ENCODE measurements at places on chromosomes 7 and 10.

- DNase-seq: no peak
Measured at GRCh38 chr7:70726294-70726693, 405.6 kb upstream of the GALNT17 start.

- DNase-seq: no peak
Measured at GRCh38 chr7:3650844-3651243, 349.8 kb downstream of the SDK1 start.

GRCh38 chr10:131728286-131729228 is 172.3 kb upstream of the PPP2R2D start:
- DNase-seq: no peak

- DNase-seq: no peak
Measured at GRCh38 chr7:95478272-95479037, 7.3 kb upstream of the ASB4 start.

DNA sequence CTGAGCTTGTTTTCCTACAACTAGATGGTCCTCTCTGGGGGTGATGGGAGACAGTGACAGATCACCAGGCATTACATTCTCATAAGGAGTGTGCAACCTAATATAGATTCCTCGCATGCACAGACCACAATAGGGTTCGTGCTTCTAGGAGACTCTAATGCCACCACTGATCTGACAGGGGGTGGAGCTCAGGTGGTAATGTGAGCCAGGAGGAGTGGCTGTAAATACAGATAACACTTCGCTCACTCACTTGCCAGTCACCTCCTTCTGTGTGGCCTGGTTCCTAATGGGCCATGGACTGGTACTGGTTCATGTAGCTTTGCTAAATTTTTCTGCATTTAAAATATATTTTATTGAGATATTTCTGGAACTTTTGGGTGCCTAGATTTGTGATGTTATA is 202.3 kb upstream of the ZNF32 start:
- DNase-seq: no peak

DNA sequence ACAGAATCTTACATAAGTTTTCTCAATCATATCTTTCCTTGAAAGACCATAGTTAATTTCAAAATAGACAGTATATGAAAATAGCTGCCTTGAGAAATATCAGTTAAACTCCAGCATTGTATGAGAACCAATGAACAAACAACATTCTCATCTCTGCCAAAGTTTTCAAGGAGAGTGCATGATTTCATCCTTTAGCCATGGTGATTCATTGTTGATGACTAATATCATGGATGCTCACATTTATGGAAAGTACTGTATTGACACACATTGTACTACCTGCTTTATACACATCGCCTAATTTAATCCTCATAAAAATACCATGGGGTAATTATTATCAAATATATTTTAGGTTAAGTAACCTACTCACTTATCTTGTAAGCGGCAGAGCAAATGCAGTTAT is 250.3 kb downstream of the CNTNAP2 start:
- no peak for DNase-seq

- no peak for DNase-seq
Measured at GRCh38 chr7:51060536-51060935, 256.1 kb downstream of the COBL start.

- DNase-seq: no peak
Measured at GRCh38 chr10:21494191-21495001, 31.1 kb downstream of the SKIDA1 start.

GRCh38 chr10:106696239-106696638 is 468.3 kb downstream of the SORCS1 start:
- no peak for DNase-seq

DNA sequence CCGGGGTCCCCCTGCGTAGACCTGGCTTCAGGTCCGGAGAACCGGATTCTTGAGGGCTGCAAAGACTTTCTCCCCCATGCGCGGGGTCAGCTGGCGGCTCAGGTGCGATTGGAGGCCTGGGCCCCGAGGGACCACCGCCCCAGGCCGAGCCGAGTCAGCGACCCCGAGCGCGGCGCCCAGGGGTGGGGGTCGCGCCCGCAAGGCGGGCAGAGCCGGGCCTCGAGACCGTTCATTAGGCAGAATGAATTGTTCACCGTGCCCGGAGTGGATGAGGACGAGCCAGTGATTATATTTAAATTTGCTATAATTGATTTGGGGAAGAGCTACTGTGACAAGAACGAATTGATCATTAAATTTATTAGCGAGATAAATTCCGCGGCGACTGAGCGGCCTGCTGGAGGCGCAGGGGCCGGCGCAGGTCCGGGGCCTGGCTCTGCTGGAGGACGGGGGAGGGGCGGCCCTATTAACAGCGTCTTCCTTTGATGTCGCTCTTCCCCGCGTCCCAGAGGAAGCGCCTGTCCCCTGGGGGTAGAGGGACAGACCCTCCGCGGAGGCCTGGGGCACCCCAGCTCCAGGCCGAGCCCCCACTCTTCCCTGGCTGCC is 7.5 kb downstream of the MNX1 start:
- no peak for DNase-seq

DNA sequence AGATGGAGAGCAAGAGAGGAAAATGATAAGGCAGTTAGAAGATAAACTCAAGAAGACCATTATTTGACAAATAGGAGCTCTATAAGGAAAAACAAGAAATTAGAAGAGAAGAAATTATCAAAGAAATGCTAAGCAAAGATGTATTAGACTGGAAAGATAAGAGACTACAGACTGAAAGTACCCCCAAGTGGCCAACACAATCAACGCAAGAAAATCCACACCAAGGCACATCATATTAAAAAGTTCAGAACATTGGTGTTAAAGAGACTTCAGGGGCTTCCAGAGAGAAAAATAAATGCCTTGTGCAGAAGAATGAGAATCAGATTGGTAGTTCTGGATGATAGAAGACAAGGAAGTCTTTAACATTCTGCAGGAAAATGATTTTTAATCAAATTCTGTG is 46.0 kb downstream of the SH2D4B start:
- no peak for DNase-seq

DNA sequence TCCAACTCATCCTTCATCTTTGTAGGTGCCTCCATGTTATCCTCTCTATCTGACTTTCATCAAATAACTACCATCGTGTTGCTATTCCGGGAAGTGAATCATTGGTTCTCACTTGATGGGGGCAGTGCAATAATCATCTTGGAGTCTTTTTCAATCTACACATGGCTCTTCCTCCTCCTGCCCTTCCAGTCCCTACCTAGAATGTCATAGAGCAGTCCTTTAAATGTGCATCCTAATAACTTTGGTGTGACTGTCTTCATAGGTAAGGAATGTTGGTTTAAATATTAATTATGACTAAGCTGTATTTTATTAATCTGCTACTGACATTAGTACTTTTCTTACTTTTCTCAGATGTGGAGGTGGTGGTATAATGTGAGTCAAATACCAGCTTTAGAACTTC is 8.4 kb upstream of the CDK14 start:
- DNase-seq: no peak

GRCh38 chr10:12320892-12321291 is 28.5 kb upstream of the CAMK1D start:
- no peak for DNase-seq

GRCh38 chr10:76784076-76784475 is 853.5 kb downstream of the KCNMA1 start:
- DNase-seq: no peak

DNA sequence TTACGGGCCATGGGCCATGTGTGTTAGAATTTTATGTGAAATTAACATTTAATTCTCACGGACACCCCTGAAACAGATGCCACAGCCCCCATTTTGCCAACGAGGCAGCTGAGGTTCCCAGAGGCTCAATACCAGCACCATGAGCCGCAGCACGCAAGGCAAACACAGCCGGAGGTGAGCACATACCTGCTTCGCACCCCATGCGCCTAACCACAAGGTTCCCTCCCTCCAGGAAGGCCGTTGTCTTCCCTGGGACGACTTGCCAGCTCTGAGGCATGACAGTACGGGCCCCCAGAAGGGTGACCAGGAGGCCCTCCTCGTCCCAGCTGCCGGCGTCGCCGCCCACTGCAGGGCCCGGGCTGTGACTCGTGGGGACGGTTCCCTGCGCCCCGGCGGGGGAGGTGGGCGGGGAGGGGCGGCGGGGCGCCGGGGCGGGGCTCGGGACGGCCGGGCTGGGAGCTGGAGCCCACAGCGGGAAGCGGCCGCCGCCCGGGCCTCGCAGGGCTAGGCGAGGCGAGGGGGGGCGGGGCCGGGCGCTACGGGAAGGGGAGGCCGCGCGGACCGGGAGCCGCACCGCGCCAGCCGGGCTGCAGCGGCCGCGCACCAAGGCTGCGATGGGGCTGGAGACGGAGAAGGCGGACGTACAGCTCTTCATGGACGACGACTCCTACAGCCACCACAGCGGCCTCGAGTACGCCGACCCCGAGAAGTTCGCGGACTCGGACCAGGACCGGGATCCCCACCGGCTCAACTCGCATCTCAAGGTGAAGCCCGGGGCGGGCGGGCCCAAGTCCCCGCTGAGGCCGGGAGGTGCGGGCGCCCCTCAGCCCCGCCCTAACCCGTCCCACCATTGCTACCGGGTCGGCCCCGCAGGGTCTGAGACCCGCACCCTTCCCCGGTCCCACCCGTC is at the start of gene CAV2:
TSS of gene CAV2 (plus strand) at position 571 of the 910 bp plus-strand sequence. CDS start at position 615, 44 bp downstream.
- DNase-seq: no peak

GRCh38 chr7:68922850-68923249 is 675.4 kb upstream of the AUTS2 start:
- no peak for DNase-seq

GRCh38 chr10:132335189-132336063 is 3.4 kb downstream of the LRRC27 start:
- DNase-seq: no peak

DNA sequence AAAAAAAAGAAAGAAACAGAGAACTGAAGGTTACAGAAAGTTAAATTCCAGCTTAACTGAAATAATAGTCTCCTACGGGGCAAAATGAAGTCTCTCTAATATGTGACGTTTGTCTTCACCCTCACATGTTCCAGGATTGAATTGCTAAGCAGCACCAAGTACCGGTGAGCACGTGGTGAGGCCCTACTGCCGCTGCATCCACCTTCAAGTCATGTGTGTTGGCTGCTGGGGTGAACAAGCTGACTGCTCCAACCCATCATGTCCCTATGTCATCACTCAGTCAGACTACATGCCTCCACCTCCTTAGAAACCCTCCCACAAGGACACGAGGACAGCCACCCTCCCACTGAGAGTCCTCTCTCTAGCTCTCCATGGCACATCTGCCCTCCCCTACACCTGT is 35.4 kb upstream of the NPFFR1 start:
- DNase-seq: no peak

DNA sequence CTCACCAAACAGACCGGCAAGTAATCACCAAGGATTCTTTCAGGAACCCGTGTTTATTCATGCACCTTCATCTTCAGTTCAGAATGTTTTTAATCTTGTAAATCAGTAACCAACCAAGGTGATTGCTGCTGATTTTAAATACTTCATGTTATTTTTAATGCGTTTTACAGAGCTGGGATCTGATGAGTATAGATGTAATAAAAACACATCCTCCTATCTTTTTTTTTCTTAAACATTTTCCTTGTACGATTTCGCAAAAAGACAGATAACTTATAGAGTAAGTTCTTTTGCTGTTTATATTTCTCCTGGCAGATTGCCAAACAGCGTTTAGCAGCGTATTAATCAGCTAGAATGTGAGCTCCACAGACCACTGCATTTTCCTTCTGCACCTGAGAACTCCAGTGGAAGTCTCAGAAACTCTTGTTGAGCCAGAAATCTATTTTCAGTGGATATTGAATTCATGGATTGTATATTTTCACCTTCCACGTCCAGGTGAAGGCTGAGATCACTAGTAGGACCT is 397.8 kb upstream of the NRP1 start:
- no peak for DNase-seq

DNA sequence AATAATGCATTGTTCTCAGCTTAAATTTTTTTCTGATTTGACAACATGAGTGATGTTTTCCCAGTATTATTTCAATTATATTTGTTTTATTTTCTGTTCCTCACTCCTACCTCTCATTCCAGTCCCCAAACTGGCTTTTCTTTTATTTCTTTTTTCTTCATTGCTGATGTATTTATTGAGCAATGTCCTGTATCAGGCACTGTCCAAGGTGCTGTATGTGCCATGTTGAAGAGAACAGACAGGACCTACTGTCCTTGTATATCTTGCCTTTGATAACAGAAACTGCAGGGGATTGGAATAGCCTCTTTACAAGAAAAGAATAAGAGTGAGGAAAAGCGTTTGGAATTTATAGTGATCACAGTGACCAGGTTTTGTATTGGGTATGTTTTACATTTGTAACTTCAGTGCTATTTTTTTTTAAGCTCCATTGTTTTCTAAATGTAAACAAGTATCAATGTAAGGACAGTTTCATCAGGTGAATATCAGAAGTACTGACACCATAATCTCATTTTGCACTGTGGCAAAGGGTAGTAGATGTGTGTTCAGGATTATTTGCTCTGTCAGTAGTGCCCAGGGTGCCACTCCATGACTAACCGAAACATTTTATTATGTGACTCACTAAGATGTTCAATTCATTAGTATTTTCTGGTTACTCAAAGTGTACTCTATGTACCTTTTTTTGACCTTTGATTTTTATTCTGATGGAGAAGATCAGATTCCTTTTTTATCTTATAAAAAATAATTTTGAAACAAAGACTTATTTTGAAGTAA is 15.6 kb upstream of the CLDN12 start:
- no peak for DNase-seq

- DNase-seq: no peak
Measured at GRCh38 chr7:43139137-43139536, 26.7 kb downstream of the HECW1 start.

- DNase-seq: no peak
Measured at GRCh38 chr7:138328215-138328614, 131.8 kb upstream of the TRIM24 start.

DNA sequence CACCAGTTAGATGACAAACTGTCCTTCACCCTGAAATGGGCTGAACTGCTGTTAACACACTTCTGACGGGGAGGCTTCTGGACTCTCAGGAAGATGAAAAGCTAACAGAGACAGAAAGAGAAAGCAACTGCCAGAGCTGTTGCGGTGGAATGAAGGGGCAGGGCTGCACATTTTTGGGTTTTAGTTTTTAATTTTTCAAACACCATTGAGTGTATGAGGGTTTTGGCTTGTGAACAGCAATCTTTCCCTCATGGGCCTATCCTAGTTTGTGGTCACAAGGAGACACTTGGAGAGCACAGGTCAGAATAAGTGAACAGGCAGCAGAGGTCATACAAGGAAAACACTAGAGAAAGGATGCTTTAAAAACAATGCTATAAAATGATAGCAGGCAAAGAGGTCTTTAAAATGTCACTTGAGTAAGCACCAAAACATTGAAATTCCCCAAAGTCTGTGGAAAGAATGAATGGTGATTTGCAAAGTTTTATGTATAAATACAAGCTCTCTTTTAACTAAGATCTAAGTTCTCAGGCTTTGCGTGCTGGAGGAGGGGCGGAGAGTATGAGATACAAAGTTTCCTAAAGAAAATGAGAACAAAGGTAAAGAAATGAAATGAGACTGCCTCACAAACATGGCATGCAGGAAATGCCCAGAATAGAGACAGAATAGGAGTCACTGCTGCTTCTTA is 101.4 kb upstream of the GLI3 start:
- no peak for DNase-seq

DNA sequence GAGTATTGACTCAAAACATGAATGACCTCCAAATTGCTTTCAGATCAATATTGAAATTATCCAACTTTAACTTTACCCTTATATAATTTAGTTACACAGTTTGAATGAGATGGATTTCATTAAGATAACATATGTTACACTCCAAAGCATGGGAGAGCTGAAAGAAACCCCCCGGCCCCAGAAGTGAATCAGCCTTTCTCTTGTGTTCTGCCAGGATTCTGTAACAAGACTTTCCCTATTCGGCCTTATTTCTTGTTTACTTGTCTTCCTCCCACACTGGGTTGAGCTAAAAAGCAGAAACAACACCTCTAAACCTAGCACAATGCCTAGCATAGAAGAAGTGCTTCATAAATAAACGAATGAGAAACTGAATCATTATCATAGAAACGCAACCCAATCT is 224.8 kb downstream of the ADAM12 start:
- no peak for DNase-seq
